ENCODE measurements at places on chromosomes 2 and 18.

GRCh38 chr18:79954791-79955190 lies 3.3 kb upstream of the SLC66A2 start:
- no peak for DNase-seq

DNA sequence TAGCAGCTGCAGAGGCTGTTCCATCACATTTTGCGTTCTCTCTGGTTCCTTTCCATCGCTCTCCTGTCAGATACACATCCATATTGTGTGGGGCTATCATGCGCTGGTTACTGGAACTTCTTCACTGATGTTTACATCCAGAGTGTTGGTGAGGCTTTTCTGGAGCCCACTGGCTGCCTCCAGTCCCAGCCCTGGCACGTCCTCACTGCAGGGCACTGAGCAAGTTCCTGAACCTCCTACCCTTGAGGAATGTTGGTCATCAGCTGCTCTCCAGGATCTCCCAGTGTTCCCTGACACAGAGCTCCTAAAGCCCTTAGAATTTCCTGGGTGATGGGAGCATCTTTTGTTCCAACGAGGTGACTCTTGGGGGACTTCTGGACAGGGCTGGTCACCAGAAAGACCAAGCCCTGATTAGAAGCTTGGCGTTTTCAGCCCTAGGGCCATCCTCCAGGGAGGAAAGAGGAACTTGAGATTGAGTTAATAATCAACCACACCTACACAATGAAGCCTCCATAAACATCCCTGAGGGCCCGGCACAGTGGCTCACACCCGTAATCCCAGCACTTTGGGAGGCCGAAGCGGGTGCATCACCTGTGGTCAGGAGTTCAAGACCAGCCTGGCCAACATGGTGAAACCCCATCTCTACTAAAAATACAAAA lies 81.3 kb downstream of the TFCP2L1 start:
- no peak for DNase-seq

DNA sequence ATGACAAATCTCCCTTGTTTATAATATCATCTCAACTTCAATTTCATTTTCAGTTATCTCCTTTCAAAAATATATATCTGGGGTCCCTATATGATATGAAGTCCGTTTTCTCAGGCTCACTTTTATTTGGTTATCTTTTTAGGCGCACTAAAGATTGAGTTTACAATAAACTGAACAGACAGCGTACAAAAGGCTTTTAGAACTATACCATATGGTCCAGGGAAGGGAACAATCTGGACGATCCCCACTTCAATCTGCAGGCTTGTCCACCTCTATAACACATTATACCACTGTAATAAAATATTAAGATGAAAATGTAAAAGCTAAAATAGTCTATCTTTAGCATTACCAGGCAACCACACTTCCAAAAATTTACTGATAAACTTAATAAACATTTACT lies 289.9 kb downstream of the ZEB2 start:
- DNase-seq, result no peak

GRCh38 chr2:114066186-114066747 lies 176.4 kb downstream of the ACTR3 start:
- DNase-seq, result no peak

DNA sequence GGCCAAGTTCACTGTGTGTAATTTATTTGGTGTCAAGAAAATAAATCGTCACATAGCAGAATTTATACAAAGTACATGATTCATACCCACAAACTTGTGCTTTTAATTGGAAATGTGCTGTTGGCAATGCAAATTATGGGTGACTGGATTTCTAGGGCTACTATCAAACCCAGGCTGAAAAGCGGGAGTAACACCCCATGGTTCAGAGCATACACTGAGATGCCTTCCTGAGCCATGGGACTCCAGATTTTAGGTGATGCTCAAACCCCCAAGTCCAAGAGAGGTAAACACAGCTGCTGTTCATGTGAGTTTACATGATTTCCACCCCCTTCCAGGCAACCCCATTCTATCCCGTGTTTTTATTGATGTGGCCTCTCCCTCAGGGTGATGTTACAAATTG lies 565.9 kb upstream of the ID2 start:
- no peak for DNase-seq

DNA sequence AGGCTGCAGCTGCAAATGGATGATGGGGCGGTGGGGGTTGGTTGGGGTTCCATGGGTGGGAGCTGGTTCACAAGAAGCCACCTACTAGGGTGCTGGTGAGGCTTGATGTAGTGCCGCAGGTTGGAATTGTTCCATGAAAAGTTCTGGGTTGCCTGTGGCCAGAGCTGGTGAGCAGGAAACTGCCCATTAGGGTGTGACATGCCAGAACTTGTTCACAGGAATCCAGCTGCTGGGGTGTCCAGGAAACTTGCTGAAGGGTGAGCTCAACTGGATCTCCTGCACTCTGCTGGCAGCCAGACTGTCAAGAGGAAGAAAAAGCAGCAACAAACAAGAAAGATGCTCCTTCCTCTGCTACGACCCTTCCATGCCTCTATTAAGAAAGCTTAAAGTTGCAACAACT lies 48.8 kb downstream of the MAP3K20 start:
- DNase-seq, result peak; percentile 33

DNA sequence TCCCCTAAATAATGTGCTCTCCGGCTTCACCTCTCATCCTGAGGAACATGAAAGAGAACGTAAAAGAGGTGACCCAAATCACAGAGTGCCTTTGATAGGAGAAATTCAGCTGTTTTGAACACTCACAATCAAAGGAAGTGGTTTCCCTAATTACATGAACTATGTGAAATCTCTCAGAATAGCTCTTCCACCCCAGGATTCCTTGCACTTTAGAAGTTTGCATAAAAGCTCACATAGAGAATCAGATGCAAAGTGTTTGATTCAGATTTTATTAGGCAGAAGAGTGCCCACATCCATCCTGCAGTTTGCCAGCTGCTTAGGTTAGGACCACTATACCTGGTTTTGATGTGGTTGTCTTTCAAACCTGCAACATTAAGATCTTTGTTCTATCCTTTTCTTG lies 61.0 kb downstream of the MAP3K20 start:
- DNase-seq, result no peak

DNA sequence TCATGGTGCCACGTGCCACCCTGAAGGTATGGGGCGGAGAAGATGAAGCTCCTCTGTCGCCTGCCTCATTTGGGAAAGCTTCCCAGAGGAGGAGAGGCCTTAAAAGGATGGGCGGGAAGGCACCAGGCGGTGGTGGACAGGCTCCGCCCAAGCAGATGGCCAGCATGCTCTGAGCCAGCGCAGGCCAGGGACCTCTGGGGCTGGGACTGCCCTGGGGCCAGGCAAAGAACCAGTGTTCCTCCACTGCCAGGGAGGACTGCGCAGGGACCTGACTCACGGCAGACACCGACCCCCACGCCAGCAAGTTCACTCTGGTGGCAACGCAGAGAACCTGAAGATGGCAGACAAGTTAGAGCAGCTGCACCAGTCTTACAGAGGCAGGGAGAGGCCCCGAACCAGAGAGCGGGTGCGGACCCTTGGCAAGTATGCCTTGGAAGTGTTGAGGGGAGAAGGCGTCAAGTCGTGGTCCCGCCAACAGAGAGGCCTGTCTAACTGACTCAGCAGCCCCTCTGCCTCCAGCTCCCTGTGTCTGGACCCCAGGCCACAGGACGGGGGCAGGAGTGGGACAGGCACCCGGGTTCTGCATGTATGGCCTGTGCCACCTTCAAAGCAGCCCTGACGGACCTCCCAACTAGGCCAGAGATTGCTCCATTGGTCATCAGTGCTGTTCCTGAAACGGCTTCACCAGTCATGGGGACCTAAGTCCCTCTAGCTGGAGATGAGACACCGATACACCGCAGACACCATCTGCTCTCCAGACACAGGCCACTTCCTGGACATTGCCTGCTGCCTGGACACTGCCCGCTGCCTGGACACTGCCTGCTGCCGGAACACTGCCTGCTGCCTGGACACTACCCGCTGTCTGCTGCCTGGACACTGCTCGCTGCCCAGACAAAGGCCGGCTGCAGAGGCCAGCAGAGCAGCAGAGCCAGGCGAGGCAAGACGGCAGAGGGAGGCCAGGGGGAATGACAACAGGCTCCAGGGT lies 124.7 kb downstream of the HDAC4 start:
- no peak for DNase-seq
